ENCODE measurements at places on chromosomes 3 and 15.
A peak's percentile ranks its signal among the peaks of the same experiment; 100 is the strongest.

- H3K36me3 ChIP-seq: no peaks in the 10 kb centered on the region
- DNase-seq: no peak
- peaks cover 8% of the 10 kb centered on the region for H3K27me3 ChIP-seq
- no peak overlapping the region for H3K27ac ChIP-seq
Observed at GRCh38 chr3:181629711-181630110, 82.0 kb upstream of the SOX2 start.

DNA sequence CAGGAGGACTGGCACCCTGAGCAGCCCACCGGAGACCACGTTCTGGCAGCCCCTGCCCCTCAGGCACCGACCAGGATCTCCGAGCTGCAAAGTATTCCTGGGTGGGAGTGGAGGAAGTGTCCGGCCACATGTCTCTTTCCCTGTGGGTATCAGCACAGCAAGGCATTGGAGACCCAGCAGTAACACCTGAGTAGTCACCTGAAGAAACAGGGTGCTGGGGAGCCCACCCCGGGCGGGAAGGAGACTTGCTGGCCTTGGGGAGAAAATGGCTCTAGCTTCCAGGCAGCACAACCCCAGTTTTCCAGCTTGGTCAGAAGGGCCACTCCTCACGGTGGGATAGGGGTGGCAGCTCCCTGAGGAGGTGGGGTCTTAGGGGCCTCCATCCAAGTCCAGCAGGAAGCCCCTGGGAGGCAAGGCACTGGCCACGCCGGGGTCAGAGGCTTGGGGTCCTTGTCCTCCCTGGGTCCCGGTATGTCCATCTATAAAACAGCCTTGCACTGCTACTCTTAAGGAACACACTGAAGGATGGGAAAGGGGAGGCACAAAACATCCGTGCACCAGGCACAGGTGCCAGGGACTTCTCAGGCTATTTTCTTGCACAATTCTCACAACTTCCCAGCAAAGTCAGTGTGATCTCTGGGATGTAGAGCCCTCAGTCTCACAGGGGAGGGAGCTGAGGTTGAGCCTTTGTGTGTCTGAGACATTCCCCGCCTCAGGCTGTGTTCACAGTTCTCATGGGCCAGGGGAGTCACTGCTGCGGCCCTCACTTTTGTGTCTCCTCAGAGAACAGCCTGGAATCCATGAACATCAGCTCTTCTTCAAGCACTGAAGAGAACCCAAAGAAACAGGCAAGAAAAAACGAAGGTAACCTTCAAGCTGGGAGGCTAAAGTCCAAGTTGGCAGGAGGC is 11.9 kb downstream of the CFAP100 start:
- H3K27me3 ChIP-seq: peaks cover 62% of the 10 kb centered on the region
- no peaks in the 10 kb centered on the region for H3K36me3 ChIP-seq
- H3K4me1 ChIP-seq: no peaks in the 10 kb centered on the region
- H3K27ac ChIP-seq: no peak overlapping the region
- H3K4me3 ChIP-seq: no peak overlapping the region

- DNase-seq: no peak
- no peaks in the 10 kb centered on the region for H3K27me3 ChIP-seq
- H3K36me3 ChIP-seq: no peaks in the 10 kb centered on the region
Observed at GRCh38 chr3:23761440-23761896, 44.3 kb upstream of the UBE2E1 start.

DNA sequence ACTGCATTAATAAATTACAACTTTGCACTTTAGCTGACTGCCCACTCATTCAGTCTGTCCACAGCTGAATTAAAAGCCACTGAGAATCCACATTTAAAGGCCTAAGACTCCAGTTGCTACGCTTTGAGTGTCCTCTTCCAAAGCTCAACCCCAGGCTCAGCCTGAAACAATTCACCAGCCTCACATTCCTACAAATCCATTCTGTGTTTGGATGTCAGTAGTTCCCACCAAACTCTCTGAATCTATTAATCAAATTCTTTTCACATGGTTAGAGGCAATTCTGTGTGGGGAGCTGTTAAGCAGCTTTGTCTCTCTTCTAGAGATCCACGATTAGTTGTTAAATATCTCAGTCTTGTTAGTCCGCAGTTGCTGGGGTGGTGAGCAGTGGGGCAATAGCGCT is 116.8 kb upstream of the UBE2E2 start:
- no peak overlapping the region for H3K4me3 ChIP-seq
- DNase-seq: no peak
- no peak overlapping the region for H3K27ac ChIP-seq
- H3K4me1 ChIP-seq: no peaks in the 10 kb centered on the region

DNA sequence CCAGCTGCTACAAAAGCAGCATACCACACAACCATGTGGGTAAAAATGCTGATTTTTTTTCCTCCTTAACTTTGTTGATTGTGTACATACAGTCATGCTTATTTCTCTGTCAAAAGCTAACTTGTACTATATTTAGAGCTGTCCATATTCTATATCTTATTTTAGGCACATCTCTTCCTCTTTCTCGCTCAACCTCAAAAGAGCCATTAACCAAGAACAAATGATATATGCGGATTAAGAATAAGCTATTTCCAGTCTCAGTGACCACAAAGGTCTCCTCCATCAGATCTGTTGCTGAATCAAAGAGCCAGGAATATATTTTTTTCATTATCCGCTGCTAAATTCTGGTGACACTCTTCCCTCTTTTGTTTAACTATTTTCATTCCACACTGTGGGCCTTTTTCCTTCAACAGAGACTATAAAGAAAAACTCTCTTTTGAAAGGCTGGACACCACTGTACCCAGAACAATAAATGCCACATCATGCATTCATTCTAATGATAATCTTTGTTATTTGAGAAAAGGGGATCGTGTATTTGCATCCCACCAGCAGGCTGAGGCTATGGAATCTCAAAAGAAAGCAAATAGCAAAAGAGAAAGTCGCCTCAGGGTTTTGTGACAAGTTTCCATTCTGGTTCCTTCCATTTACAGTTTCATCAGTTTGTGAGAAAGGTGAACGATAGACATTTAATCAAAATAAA is 8.0 kb downstream of the TMEM212 start:
- H3K27me3 ChIP-seq: peaks cover under 1% of the 10 kb centered on the region
- H3K36me3 ChIP-seq: no peaks in the 10 kb centered on the region
- H3K4me3 ChIP-seq: no peak overlapping the region
- H3K27ac ChIP-seq: no peak overlapping the region
- peaks cover 2% of the 10 kb centered on the region for H3K4me1 ChIP-seq

DNA sequence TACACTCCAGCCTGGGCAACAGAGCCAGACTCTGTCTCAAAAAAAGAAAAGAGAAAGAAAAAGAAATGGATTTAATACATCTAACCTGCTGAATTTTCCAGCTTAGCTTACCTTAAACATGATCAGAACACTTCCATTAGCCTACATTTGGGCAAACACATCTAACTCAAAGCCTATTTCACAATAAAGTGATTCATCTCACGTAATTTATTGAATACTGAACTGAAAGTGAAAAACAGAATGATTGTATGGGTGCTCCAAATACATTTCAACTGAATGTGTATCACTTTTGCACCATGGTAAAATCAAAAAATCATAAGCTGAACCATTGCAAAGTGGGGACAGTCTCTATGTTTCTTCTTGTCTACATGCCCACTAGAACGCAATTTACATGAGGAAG is 9.0 kb downstream of the PIK3R4 start:
- peaks cover 8% of the 10 kb centered on the region for H3K4me1 ChIP-seq
- H3K36me3 ChIP-seq: peaks cover 24% of the 10 kb centered on the region
- H3K27me3 ChIP-seq: no peaks in the 10 kb centered on the region
- H3K27ac ChIP-seq: no peak overlapping the region
- no peak for DNase-seq
- no peak overlapping the region for H3K4me3 ChIP-seq

DNA sequence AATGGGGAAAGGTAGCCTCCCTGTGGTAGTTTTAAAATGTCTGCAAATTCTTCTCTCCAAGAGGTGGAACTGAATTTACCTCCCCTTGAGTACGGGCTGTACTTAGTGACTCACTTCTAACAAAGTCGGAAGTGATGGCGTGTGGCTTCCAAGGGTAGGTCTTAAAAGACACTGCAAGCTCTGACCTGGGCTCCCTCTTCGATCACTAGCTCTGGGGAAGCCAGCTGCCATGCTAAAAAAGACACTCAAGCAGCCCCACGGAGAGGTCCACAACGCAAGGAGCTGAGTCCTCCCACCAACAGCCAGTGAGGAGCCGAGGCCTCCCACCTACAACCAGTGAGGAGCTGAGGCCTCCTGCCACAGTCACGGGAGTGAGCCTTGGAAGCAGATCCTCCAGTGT is 122.0 kb upstream of the HACD2 start:
- no peak overlapping the region for H3K27ac ChIP-seq
- no peak overlapping the region for H3K4me3 ChIP-seq
- no peak for DNase-seq

- no peaks in the 10 kb centered on the region for H3K27me3 ChIP-seq
- no peak overlapping the region for H3K4me3 ChIP-seq
- DNase-seq: no peak
- no peaks in the 10 kb centered on the region for H3K36me3 ChIP-seq
Observed at GRCh38 chr15:66144978-66145725, 108.4 kb downstream of the MEGF11 start.

DNA sequence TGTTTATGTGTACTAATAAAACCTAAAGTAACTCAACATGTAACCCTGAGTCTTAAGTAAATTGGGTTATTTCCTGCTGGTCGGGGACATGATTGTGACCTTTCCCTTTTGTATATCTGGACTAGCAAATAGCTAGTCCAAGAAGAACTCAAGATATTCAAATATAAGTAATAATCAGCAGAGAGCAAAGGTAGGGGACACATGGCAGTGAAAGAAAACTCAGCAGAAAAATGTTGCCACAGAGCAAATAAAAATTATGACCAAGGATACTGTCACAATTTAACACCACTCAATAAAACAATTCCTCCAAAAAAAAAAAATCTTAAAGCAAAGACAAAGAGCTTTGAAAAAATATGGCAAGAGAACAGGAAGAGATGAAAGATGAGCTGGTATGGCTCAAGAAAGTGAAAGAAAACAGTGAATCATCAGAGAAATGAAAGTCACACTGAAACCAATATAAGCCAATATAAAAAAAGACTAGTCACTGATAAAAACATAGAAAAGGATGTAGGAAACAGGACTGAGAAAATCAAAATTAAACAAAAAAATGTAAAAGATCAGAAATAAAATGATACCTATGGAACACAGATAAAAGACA is 43.4 kb downstream of the HLTF start:
- H3K36me3 ChIP-seq: peaks cover 28% of the 10 kb centered on the region
- H3K27me3 ChIP-seq: no peaks in the 10 kb centered on the region
- no peak for DNase-seq
- H3K27ac ChIP-seq: no peak overlapping the region

DNA sequence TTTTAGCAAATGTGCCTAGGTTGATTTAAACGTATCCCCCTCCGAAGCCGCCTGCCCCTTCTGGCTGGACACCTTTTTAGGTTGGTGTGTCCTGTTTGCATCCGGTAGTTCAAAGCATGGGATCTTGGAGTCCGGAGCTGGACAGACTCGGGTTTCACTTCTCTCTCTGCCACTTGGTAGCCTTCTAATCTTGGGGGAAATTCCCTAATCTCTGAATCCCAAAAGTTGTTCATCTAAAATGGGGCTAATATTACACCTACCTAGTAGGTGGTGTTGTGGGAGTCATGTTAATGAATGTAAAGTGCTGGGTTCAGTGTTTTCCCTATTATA is 760 bp downstream of the FANCI start:
- H3K27ac ChIP-seq: peak overlapping the region; percentile 83
- H3K4me3 ChIP-seq: peak overlapping the region; percentile 89
- no peaks in the 10 kb centered on the region for H3K27me3 ChIP-seq
- H3K36me3 ChIP-seq: peaks cover 9% of the 10 kb centered on the region
- peaks cover 23% of the 10 kb centered on the region for H3K4me1 ChIP-seq

GRCh38 chr3:186583831-186584230 is 13.3 kb downstream of the DNAJB11 start:
- H3K4me3 ChIP-seq: no peak overlapping the region
- no peak overlapping the region for H3K27ac ChIP-seq
- no peaks in the 10 kb centered on the region for H3K4me1 ChIP-seq
- H3K36me3 ChIP-seq: peaks cover 36% of the 10 kb centered on the region
- no peaks in the 10 kb centered on the region for H3K27me3 ChIP-seq

GRCh38 chr15:90013503-90013937 is 12.4 kb downstream of the ZNF710 start:
- no peak overlapping the region for H3K27ac ChIP-seq
- peaks cover 19% of the 10 kb centered on the region for H3K4me1 ChIP-seq
- DNase-seq: no peak
- H3K27me3 ChIP-seq: no peaks in the 10 kb centered on the region

DNA sequence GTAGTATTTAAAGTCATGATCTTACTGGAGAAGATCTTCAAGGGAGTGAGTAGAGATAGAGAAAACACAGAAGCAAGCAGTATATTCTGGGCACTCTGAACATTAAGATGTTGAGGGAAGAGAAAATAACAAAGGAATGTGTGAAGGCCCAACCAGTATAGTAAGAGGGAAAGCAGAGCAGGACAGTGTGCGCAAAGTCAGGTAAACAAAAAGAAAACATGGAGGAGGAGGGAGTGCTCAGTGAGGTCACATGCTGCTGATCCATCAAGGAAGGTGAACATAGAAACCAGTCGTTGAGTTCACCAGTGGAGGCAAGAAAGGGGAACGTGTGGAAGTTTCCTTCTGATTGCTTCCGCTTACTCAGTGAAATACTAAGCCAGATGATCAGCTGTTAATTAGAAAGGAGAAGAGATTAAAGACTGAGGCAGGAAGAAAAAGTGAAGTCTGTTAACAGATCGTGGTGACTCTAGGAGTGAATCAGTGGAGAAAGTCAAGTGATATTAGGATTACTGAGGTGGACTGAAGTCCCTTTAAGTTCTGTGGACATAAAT is 47.2 kb downstream of the OPA1 start:
- DNase-seq: no peak
- no peaks in the 10 kb centered on the region for H3K27me3 ChIP-seq
- peaks cover 7% of the 10 kb centered on the region for H3K36me3 ChIP-seq
- H3K4me1 ChIP-seq: no peaks in the 10 kb centered on the region

- no peaks in the 10 kb centered on the region for H3K27me3 ChIP-seq
- no peak overlapping the region for H3K27ac ChIP-seq
- H3K36me3 ChIP-seq: no peaks in the 10 kb centered on the region
- no peak for DNase-seq
Observed at GRCh38 chr3:176767385-176767784, 429.9 kb downstream of the TBL1XR1 start.

GRCh38 chr15:80758130-80758745 is 20.9 kb upstream of the CEMIP start:
- H3K27ac ChIP-seq: no peak overlapping the region
- H3K36me3 ChIP-seq: no peaks in the 10 kb centered on the region
- H3K4me1 ChIP-seq: no peaks in the 10 kb centered on the region
- H3K27me3 ChIP-seq: no peaks in the 10 kb centered on the region

GRCh38 chr3:177567833-177568232 is 370.6 kb upstream of the TBL1XR1 start:
- no peak for DNase-seq
- peaks cover 20% of the 10 kb centered on the region for H3K4me1 ChIP-seq
- no peaks in the 10 kb centered on the region for H3K27me3 ChIP-seq
